ENCODE measurements at places on chromosomes 11 and 22.

GRCh38 chr11:706957-707816 is 1.2 kb downstream of the EPS8L2 start:
- no peak for DNase-seq

GRCh38 chr11:78717041-78717440 is 142.4 kb upstream of the NARS2 start:
- DNase-seq = no peak

- peak; percentile 66 for DNase-seq
Measured at GRCh38 chr11:12893787-12894672, 115.1 kb upstream of the RASSF10 start.

DNA sequence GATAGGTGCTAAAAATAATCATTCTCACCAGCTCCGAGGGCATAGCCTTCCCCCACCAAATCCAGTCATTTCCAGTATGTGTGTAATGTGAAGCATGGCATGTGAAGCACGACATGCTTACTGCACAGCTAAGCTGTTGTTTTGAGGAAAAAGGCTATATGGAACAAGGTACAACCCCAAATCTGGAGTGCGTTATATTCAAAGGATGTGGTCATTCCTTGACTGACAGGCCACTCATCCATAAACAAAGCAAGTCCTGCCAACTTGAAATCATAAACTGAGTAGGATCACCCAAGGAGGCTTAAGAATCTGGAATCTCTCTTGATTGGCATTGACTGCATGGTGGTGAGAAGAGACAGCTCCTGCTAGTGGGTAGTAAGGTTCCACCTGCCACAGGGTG is 3.7 kb downstream of the MAP6 start:
- no peak for DNase-seq

DNA sequence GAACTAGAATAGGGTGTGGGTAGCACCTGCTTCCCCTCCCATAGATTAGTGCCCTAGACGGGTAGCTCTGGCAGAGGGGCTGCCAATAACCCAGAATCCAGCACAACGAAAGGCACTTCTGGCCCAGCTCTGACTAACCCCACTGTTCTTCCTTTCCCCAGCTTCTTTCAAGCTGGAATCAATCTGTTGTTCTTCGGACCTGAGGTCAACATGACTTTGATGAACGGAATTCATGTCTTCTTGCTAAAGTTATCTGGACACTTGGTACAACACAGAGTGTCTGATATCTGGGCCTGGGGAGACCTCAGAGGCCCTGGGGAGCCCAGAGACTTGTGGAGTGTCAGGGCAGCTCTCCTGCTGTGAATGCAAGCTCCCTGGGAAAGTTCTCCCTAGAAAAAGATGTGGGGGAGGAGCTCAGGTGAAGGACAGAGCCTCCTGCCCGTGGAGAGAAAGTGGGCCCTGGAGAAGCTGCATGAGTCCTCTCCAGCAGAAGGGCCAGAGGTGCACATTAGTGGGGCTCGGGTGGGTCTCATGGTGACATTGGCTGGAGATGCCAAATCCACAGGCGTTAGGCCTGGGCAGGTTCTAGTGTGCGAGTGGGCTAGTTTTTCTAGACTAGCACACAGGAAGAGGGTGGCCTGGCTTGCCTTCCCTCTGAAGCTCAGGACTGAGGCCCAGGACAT is 6.3 kb downstream of the KCNJ11 start:
- no peak for DNase-seq

DNA sequence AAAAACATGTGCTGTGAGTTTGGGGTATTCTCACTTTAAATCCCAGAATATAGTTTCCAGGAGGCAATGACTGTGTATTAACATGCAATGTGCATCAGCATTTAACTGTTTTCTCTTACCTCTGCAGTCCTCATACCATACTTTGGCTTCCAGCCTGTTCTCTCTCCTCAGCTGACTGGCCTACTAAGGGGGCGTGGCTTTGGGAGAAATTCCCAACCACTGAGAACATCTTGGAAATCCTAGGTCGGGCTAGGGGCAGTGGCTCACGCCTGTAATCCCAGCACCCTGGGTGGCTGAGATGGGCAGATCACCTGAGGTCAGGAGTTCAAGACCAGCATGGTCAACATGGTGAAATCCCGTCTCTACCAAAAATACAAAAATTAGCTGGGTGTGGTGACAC is 13.5 kb upstream of the ZC3H12C start:
- no peak for DNase-seq

DNA sequence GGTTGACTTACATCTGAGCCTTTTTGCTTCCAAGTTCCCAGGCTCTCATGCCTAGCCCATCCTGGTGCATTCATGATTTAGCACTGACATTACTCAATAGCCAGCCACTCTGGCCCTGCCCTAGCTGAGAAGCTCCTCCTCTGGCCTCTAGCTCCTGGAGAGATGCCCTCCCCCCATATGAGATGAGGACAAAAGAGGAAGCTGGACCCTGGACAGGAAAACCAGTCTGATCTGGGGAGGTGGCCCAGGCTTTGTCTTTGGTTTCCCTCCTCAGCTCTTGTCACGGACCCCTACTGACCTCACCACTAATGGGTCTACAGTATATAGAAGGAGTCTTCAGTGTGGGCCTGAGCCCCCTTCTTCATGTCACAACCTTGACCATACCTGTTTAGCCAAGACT is 3.0 kb downstream of the RHOG start:
- peak; percentile 96 for DNase-seq

DNA sequence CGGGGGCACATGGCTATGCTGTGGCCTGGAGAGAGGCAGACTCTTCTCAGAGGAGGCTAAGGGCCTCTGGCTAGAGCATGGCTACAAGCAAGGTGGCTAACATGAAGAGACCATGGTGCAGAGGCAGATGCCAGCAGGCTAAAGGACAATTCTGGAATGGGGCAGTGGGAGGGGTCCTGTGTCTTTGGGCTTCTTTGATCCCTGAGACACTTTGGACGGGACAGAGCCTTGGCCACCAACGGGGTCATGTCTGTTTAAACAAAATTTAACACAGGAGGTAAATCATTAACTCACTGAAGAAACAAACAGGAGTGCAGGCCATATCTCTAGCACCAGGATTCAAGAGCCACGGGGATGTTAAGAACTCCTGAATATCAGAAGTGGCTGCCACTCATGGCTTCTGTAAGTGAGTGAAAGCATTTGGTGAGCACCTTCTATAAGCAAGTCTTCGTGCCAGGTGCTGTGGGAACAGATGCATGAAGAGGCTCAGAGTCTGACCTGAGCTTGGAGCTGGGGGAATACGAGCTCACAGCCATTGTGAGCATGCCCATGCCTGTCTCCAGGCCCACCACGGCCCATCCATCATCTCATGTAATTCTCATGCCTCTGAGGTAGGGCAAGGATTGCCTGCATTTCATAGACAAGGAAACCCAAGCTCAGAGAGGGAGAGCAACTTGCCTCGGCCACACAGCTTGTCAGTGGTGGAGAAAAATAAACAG is 18.3 kb upstream of the ZNRF3 start:
- DNase-seq = no peak

- no peak for DNase-seq
Measured at GRCh38 chr11:57772562-57772961, 11.0 kb downstream of the CTNND1 start.

DNA sequence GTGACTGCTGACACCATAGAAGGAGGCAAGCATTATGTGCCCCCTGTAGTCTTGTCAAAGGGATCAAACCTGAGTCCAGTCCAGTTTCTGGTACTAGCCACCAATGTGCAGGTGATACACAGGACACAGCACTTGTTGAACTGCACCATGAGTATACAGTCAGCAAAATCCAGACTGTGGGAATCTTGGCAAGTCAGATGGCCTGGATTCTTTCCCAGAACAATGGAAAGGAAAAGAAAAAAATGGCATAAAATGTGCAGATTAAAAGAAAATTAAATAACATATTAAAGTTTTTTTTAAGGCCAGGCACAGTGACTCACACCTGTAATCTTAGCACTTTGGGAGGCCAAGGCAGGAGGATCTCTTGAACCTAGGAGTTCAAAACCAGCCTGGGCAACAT is 16.8 kb downstream of the CRY2 start:
- no peak for DNase-seq

GRCh38 chr11:123450623-123451022 is 20.6 kb downstream of the GRAMD1B start:
- no peak for DNase-seq

DNA sequence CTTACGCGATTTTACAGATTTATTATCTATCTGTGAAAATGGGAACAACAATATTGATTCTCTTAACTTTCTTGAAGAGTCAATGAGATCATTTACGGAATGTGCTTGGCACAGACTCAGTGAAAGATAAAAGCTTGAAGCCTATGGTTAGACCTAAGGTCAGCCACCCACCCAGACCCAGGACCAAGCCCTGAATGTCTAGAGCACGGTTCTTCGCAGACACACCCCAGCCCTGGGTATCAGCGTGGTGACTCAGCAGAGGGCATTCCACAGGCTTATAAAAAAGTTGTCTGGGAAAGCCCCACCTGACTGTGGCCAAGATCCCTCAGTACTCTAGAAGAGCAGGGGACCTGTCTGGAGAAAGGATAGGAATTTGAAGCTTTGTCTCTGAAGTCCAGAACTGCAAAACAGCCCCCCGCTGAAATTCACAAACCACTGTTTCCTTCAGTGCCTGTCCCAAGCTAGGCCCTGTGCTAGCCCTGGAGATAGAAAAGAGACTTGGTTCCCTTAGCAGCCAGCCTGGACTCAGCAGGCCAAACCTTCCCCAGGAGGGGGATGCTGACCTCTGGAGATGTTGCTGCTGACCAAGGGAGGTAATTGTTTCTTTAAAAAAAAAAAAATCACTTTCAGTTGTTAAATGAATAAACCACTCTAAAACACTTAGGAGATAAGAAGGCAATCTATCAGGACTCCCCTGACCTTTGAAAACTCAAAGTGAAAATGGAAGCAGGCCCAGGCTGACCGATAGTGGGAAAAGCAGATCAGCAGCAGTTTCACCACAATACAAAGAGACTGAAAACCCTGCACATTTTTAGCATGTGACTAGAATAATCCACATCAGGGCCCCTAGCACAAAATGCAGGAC is 114.0 kb downstream of the ABTB2 start:
- DNase-seq = no peak
